ENCODE measurements at places on chromosomes 12 and 14.

GRCh38 chr12:47156167-47156736 is 76.5 kb upstream of the AMIGO2 start:
- no peak for DNase-seq

DNA sequence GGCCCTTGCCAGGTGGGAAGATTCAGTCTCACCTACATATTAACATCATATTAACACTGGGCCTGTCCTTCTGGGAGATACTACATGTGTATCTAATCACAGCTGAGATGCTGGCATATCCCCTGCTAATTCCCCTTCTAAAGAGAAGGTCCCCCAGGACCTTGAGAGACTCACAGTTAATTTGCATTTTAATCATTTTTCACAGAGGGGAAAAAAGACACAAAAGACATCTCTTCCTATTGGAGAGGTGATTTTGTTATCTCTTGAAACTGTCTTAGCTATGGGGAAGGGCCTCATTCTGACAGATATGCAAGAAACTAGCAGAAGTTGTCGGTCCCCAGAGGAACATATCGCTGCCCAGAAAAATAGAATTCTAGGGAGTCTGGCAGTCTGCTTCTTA is 7.5 kb downstream of the C14orf132 start:
- no peak for DNase-seq

GRCh38 chr12:79662046-79662811 is 28.5 kb downstream of the PAWR start:
- DNase-seq = no peak

DNA sequence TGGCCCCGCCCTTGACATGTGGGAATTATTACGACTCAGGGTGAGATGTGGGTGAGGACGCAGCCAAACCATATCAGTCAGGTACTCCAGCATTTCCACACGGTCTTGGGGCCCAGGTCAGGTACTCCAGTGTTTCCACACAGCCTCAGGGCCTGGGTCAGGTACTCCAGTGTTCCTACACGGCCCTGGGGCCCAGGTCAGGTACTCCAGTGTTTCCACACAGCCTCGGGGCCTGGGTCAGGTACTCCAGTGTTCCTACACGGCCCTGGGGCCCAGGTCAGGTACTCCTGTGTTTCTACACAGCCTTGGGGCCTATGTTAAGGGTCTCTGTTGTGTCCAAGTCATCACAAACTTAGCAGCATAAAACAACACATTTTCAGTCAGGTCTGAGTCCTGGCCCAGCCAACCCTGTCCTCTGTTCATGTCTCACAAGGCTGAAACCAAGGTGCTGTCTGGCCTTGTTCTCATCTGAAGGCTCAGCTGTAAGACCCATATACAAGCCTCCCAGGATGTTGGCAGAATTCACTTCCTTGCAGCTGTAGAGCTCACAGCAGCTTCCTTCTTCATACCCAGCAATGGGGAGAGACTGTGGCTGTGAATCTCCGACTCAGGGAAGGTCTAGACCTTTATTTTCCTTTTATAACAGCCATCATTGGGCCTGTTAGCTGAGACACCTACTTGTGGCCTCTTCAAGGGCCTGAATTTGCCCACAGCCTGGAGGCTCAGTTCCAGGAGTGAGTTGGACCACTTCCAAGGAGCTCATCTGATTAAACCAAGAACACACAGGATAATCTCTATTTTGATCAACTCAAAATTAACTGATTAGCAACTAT is 107.6 kb upstream of the SFSWAP start:
- DNase-seq = no peak

DNA sequence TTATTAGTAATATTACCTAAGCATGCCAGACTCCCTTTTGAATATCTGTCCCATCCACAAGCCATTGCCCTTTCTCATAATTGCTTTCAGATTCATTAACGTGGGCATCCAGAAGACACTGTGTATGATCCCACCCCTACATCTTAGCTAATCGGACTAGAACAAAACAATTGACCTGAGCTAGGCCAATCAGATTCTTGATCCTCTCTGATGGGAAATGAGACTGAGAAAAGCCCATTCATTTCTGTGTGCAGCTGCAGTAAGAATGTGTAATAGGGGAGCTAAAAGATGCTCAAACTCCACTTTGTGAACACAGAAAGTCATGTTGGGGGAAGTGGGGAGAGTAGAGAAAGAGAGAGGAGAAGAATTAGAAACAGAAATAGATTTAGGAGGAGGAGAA is 281.7 kb upstream of the G2E3 start:
- no peak for DNase-seq

GRCh38 chr14:73216030-73216429 is 21.3 kb upstream of the PAPLN start:
- no peak for DNase-seq

DNA sequence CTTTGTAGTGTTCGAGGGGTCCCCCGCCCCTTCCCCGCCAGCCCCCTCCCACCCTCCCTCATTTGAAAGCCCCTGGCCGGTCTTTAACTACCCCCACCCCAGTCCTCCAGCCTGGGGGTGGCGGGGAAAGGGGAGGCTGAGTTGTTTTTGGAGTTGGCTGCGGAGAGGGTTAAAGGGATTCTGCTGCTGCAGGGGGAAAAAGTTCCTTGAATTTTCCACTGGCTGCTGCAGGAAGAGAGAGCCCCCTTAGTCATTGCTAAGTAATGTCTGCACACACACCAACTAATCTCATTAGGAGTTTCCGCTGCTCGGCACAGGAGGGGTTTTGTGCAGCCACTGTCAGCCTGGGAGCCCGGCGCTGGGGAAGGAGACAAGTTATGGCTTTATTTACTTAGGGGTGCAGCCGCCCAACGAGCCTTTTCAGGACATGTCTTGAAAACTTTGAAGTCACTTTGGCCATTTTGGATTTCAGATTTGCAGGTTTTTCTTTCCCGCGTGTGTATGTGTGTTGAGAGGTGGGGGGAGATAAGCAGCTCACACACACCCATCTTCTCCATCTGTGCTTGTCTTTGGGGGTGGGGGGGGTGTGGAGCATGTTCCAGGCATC is 1.8 kb downstream of the ELK3 start:
- DNase-seq = no peak

GRCh38 chr12:45257185-45257930 is 41.5 kb downstream of the ANO6 start:
- DNase-seq = no peak

GRCh38 chr12:121949648-121950397 is 31.4 kb downstream of the CFAP251 start:
- DNase-seq = no peak

DNA sequence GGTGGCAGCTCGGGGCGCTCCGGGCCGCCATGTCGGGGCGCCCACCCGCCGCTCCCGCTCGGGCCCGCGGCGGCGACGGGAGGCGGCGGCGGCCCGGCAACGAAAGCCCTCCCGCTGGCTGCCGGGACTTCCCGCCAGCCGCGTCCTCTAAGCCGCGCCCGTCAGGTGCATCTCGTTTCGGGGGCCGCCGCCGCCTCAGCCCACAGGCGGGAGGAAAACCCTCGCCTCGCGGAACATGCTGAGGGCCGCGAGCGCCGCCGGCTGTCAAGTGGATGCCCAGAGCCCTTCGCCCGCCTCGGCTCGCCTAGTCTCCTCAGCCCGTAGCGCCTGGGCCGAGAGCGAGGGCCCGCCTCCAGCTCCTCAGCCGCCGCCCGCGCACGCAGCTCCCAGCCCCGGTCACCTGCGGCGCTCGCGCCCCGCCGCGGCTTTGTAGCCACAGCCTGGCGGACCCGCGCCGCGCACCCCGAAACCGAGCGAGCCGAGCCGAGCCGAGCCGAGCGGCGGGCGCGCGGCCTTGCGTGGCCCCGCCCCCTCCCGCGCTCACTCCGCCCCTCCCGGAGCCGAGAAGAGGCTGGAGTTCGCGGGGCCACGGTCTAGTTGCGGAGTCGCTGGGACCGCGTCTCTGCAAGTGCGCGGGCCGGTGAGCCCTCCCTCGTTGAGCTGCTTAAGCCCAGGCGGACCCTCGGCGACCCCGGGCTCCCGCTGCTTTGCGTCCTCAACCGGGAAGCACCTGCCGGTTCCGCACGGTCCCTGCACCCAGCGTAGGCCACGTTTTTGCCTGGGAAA is at the start of gene EML5:
Gene EML5, minus strand, starts transcription at position 481 of the 786 bp plus-strand sequence. Its CDS starts 450 bp downstream, at position 31.
- DNase-seq = peak; percentile 42

GRCh38 chr14:63852817-63853731 is at the start of gene SYNE2:
TSS of gene SYNE2 (plus strand) at chr14:63853004. CDS start at chr14:63909149, 56,145 bp downstream.
- DNase-seq = peak; percentile 64

DNA sequence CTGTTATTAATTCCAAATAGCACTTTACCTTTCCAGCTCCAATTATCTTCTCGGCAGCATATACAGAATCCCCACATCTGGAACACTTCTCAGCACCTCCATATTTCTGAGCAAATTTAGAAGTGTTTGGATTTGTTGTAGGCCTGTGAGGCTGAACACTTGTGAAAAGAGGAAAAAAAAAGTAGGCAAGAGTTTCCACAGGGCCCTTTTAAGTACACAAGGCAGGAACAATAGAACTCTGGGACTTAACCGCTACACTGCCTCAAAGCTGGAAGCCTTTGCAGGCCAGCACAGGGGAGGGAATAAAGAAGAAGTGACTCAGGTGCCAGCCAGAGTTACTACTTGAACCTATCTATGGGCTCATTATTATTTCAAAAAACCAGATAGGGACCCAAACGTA is 18.6 kb downstream of the CSRP2 start:
- DNase-seq = no peak

DNA sequence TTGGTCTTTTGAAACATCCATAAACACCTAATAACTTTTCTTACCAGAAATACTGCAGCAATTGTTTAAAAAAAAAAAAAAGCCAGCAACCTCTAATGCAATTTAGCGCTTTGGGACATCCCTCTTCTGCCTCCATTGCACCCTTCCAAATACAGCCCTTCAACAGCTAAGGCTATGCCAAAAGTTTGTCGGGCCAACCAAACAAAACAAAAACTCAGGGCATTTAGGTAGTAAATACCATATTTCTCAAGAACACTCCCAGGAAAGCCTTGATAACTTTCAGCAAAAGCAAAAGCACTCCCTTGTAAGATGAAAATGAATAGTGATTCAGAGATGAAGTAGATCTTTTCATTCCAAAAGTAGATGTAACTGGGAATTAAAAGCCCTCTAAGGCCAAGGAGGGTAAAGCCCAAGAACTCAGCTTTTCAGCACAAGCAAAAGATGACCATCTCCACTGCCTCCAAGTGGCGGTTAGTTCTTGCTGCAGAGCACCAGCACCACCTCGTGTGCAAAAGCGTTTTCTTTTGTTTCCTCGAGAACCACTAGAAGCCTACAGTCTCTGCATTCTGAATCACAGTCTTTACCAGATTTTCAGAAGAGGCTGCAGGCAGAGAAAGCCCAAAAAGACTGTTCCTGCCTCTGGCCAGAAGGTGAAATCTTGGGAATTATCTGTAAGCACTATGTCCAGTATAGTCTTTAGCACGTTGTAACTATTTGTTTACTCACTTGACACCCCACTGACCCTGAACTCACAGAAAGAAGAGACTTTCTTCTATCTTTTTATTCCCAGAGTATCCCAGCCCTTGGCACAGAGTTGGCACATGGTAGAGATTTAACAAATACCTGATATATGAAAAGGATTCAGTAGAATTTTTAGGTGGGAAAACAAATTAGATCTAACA is 53.1 kb downstream of the SIX6 start:
- no peak for DNase-seq

- no peak for DNase-seq
These were observed 146.2 kb downstream of the BCL11B start for GRCh38 chr14:99125616-99126431.

DNA sequence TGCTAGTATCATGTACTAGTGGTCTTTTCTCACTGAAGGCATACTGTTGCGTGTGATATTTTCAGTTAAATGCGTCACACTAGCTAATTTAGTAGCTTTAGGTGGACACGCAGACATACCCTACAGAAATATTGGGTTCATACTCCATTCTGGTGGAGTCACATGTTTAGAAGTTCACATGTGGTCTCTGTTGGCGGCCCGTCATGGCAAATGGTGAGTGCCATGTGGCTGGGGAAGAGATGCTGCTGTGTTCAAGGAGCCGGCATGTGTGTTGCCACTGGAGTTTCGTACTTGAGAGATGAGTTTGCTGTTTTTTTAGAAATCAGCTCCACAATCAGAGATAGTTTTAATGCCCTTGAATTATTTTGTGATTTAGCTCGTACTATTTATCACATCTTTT is 454.6 kb downstream of the PCNX1 start:
- no peak for DNase-seq

- DNase-seq = no peak
These were observed 108.0 kb downstream of the RIMBP2 start for GRCh38 chr12:130608132-130608531.

DNA sequence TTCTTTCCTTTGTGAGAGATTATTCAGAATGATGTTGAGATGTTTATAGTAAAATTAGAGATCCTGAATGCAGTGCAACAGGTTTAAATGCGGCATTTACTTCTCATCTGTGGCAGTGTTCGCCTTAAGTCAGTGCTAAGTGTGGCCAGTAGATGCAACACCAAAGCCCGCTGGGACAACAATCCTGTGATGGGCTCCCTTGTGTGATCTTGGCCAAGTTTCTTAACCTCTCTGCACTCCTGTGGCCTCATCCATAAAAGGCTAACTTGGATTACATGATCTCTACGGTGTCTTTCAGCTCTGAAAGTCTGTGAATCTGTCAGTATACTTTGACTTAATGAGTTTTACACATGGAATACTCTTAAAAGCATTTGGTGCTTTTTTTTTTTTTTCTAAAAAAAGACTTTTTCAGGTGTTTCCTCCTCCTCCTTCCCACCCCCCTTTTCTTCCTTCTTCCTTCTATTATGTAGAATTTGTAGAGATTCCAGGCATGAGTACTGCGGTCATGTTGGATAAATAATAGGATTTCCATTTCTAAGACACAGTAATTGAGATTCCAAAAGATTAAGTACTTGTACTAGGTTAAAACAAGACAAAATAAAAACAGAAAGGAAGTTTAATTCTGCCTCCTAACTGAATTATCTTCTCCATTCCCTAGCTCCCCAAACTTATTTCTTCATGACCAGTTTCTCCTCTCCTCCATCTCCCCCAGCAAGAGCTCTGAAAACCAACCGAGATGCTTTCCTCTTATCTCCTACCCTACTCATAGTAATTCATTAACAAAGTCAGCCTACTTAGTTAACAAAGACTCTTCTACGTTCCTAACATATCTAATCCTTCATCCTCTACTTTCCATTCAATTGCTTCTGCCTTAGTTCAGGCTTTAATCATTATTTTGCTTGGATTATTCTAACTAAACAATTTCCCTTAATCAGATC is 42.2 kb upstream of the NAV3 start:
- DNase-seq = no peak

GRCh38 chr14:91225025-91225424 is 19.5 kb downstream of the GPR68 start:
- no peak for DNase-seq
